Calu3 (cell line): ENCODE measurements at places on chromosomes 11 and 22.
A peak's percentile ranks its signal among the peaks of the same experiment; 100 is the strongest.

DNA sequence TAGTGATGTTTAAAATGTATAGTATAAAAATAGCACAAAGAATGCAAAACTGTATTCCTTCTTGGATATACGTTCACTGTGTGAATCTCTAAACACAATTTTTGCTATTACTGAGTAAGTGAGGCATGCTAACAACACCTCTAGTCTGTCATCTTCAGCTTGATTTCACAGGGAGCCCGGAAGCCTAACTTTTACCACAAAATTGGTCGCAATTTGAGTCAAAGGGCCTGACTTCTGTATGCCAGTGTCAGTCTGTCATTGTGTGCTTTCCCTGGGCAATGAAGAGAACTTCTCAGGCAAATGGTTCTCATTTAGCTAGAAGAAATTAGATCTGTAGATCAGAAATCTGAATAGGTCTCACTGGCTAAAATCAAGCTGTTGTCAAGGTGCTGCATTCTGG, 1059.5 kb downstream of the FAM181B start:
- DNase-seq, result no peak

DNA sequence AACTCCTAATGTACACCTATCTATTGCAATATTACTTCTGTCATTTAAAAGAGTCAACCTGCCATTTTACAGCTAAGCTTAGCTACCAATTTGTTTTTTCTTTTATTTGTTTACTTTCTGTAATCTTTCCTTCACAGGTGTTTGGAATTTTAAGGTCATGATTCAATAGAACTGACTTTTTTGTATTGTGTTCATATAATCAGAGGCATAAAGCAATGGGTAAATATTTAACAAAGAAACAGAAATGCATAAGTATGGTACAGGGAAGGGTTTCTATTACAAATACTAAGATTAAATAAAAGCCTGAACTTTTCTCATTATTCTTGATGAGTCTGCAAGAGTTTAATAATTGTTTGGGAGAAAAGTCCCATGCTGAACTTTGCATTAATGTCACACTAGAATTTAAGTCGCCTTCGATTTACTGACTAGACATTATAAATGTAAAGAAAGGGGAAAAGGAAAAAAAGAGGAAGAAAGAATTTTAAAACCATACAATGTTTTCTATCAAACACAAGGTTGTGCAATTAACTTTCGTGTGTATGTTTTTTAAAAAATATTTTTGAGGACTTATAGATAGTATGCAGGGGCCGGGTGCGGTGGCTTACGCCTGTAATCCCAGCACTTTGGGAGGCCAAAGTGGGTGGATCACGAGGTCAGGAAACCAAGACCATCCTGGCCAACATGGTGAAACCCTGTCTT, 35.0 kb upstream of the HIPK3 start:
- DNase-seq, result no peak

DNA sequence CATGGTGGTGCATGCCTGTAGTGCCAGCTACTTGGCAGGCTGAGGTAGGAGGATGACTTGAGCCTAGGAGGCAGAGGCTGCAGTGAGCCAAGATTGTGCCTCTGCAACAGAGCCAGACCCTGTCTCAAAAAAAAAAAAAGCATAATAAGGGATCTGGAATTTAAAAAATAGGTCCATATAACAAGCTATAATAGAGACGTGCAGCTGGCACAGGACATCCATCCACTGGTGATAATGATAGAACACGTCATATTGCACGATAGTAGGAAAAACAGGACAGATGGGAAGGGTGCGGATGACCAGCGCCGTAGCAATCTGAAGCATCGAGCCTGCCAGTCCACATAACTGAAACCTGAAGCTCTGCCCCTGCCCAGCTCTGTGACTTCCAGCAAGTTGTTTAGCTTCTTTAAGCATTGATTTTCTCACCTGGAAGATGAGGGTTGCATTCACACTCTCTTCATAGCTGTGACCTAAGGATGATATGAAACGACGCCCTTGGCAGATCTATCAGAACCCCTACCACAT, 60.3 kb upstream of the PRODH start:
- no peak for DNase-seq

DNA sequence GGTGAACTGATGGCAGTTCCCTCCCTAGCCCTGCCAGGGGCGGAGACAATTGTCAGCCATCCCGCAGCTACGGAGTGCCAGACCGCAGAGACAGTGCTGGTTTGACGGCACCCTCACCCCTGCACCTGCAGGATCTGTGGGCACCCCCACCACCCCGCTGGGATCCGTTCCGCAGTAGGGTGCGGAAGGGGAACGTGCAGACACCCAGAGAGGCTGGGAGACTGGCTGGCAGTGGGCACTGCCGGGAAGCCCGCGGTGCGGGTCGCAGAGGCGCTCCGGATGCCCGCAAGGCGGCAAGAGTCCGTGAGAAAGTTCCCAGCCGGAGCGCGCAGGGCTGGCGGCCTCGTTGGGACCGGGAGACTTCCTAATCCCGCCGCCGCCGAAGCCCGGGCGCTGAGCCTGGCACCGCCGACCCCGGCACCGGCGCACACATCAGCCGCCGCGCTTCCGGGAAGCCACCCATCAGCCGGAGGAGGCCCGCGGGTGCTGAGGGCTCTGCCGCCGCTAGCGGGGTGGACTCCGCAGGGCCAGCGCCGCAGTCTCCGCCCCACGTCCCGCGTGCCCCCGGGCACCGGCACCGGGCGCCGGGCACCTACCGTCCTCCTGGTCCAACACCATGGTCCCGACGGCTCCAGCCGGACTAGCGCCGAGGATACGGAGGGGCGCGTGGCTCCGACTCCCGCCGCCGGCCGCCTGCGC, 4.3 kb upstream of the LMO1 start:
- DNase-seq, result peak; percentile 26

DNA sequence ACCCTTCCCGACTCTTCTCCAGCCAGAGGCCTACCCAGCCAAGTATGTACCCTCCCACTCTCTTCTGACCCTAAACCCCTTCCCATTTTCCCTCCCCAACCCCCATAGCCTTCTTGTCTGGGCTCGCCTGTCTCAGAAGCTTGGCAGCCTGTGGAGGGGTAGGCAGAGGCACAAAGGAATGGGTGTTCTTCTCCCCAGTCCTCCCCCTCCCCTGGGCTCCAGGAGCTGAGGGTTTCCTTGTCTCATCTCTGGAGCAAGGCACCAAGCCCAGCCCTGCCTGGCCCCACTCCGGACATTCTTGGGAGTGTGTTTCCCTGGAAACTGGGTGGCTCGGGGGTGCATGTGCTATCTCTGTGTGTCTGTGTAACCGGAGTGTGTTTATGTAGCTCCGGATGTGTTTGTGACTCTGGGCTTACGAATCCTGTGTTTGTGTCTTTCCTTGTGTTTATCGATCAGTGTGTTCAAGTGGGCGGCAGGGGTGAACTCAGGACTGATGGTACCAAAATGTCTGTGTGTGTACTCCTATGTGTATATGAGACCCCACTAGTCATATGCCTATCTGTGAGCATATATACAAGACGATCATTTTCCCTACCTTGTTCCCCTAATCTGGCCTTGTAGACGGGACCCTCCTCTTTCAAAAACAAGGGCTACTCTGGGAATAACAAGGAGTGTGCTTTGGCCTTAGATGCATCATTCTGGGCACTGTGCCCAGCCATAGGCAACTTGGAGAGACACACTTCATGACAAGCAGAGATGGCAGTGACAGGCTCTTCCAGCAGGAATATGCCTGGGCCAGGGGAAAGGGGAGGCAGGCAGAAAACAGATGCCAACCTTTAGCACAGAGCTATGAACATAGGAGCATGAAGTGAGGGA, 10.9 kb downstream of the PHLDB1 start:
- no peak for DNase-seq
